Body of pancreas (tissue), 4 donors: ENCODE measurements at places on chromosomes 12 and 14.

- H3K4me1 ChIP-seq = no peaks in the 10 kb centered on the region
- no peak overlapping the region for H3K27ac ChIP-seq
- H3K36me3 ChIP-seq = no peaks in the 10 kb centered on the region
Measured at GRCh38 chr12:85422762-85423161, 142.7 kb downstream of the ALX1 start.

- no peaks in the 10 kb centered on the region for H3K27me3 ChIP-seq
- no peak overlapping the region for H3K27ac ChIP-seq
- H3K36me3 ChIP-seq = no peaks in the 10 kb centered on the region
- no peaks in the 10 kb centered on the region for H3K4me1 ChIP-seq
Measured at GRCh38 chr12:83245156-83245555, 558.5 kb downstream of the TMTC2 start.

DNA sequence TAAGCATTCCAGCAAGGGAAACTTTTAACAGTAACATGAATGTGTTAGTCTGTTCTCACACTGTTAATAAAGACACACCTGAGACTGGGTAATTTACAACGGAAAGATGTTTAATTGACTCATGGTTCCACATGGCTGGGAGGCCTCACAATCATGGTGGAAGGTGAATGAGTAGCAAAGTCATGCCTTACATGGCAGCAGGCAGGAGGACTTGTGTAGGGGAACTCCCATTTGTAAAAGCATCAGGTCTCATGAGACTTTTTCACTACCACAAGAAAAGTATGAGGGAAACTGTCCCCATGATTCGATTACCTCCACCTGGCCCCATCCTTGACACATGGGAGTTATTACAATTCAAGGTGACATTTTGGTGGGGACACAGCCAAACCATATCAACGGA lies 168.3 kb downstream of the PAH start:
- DNase-seq = no peak
- no peaks in the 10 kb centered on the region for H3K4me1 ChIP-seq
- H3K27me3 ChIP-seq = no peaks in the 10 kb centered on the region
- H3K27ac ChIP-seq = no peak overlapping the region
- no peak overlapping the region for H3K4me3 ChIP-seq
- H3K36me3 ChIP-seq = no peaks in the 10 kb centered on the region

- DNase-seq = no peak
- no peak overlapping the region for H3K4me3 ChIP-seq
- no peaks in the 10 kb centered on the region for H3K36me3 ChIP-seq
- H3K27ac ChIP-seq = no peak overlapping the region
- no peaks in the 10 kb centered on the region for H3K27me3 ChIP-seq
- no peaks in the 10 kb centered on the region for H3K4me1 ChIP-seq
Measured at GRCh38 chr12:123035841-123036240, 55.4 kb downstream of the ARL6IP4 start.

- DNase-seq = no peak
- H3K36me3 ChIP-seq = no peaks in the 10 kb centered on the region
- H3K27me3 ChIP-seq = peaks cover 29% of the 10 kb centered on the region
- H3K27ac ChIP-seq = no peak overlapping the region
- no peak overlapping the region for H3K4me3 ChIP-seq
Measured at GRCh38 chr14:102932484-102933248, 10.2 kb downstream of the AMN start.

DNA sequence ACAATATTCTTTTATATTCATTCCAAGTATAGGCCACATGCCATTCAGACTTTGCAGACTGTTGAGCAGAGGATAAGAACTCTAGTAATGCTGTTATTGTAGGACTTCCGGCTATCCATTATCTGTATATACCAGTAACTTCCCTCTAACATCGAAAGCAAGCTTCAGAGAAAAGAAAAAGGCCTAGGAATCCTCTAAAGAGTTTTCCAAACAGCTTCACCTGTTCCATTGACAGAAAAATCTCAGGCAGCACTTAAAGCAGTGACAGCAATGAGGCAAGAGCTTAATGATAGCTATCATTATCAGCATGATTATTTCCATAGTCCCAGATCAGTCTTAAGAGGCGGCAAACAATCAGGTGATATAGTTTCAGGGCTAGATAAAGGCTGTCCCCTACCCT lies 1.8 kb downstream of the CPNE8 start:
- no peak overlapping the region for H3K4me3 ChIP-seq
- peaks cover 13% of the 10 kb centered on the region for H3K4me1 ChIP-seq
- H3K27ac ChIP-seq = peak overlapping the region; percentile 94
- no peaks in the 10 kb centered on the region for H3K36me3 ChIP-seq

DNA sequence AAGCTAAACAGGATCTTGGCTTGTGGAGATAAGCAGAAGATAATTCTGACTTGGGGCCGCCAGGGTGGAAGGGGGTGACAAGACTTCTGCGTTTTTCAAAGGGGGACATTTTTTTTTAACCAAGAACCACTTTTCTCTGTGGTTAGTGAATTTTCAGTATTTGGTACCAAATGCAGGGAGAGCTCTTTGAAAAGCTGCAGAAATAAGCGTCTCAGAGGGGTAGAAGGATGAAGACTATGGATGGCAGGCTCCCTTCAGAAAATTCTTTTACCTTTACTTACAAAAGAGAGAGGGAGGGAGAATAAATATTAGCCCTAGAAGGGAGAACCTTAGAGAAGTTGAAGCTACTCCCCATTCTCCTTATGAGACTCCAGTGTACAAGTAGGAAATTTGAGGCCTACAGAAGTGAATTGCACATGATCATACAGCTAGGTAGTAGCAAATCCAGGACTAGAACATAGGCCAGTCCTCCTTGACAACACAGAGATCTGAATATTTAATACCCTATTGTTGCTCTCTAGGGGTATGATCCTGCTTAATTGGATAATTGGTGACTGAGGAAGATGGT lies 840 bp downstream of the MRPL52 start:
- H3K27me3 ChIP-seq = no peaks in the 10 kb centered on the region
- peaks cover 6% of the 10 kb centered on the region for H3K36me3 ChIP-seq
- no peak overlapping the region for H3K27ac ChIP-seq
- DNase-seq = no peak

GRCh38 chr14:105332350-105332874 lies 17.9 kb downstream of the PACS2 start:
- no peak overlapping the region for H3K4me3 ChIP-seq
- H3K4me1 ChIP-seq = peaks cover 55% of the 10 kb centered on the region
- no peaks in the 10 kb centered on the region for H3K27me3 ChIP-seq
- DNase-seq = no peak

DNA sequence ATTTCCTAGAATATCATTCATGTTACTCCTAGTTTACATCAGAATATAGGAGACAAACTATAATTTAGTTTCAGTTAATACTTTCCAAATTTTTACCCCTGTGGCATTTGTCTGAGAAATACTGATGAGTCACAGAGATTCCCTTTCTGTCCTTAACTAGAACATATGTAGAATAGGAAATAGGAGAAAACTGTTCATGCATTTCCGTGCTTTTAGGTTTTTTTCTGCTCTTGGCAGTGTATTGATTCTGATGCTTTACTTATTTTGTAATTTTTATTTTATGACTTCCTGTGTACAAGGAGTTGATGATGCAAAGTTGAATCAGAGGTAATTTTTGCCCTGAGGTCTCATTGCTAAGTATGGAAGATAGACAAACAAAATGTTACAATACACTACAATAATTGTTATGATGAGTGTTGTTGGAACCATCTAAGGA lies 23.0 kb downstream of the MNAT1 start:
- H3K27me3 ChIP-seq = no peaks in the 10 kb centered on the region
- peaks cover 14% of the 10 kb centered on the region for H3K4me1 ChIP-seq
- no peaks in the 10 kb centered on the region for H3K36me3 ChIP-seq
- no peak overlapping the region for H3K27ac ChIP-seq

GRCh38 chr14:23612802-23613201 lies 23.4 kb upstream of the DHRS2 start:
- H3K4me3 ChIP-seq = no peak overlapping the region
- peak overlapping the region; percentile 77 for H3K27ac ChIP-seq
- H3K27me3 ChIP-seq = no peaks in the 10 kb centered on the region
- no peak for DNase-seq
- H3K36me3 ChIP-seq = no peaks in the 10 kb centered on the region
- peaks cover 79% of the 10 kb centered on the region for H3K4me1 ChIP-seq

DNA sequence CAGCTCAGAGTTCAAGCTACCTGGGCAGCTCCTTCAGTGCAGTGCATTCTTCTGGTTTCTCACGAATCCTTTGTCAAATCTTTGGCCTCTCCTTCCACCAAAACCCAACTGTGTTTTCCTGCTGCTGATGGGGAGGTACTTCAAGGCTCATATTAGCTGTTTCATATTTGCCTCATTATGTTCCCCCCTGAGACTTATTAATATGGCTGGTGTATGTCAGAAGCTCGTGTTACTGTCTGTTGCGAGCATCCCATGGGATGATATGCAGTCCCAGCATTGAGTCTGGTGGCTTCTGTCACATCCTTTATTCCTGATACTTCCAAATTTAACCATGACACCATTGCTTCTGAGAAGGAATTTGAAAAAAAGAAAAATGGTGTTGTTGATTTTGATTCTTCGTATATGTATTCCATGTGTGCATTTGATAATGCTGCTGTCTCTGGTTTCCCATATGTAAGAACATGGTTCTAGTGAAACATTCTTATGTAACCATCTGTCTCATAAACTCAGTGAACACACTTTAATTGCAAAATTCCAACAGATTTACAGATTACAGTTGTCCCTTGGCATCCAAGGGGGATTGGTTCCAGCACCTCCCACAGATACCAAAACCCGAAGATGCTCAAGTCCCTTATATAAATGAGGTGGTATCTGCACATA lies 149.1 kb downstream of the KICS2 start:
- no peaks in the 10 kb centered on the region for H3K27me3 ChIP-seq
- no peak overlapping the region for H3K27ac ChIP-seq
- peaks cover 2% of the 10 kb centered on the region for H3K36me3 ChIP-seq
- H3K4me3 ChIP-seq = no peak overlapping the region
- H3K4me1 ChIP-seq = no peaks in the 10 kb centered on the region

DNA sequence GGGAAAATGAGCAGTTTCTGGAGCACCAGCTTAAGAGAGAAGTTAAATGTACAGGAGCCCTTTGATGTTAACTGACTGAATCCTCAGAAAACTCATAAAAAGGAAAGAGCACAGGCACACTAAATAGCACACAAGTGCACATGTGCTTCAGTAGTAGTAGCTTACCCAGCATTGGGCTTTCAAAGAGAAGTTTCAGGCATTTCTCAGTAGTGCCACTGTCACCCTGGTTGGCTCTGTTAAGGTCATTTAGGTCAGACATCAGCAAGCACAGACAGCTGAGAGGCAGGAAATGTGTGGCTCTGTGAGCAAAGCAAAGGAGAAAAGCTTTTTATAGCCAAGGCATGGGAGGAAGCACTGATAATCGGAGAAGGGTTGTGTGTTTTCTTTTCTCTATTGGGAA lies 96.3 kb upstream of the HIF1A start:
- no peak overlapping the region for H3K4me3 ChIP-seq
- H3K27ac ChIP-seq = no peak overlapping the region
- H3K36me3 ChIP-seq = no peaks in the 10 kb centered on the region
- no peaks in the 10 kb centered on the region for H3K27me3 ChIP-seq
- H3K4me1 ChIP-seq = peaks cover 16% of the 10 kb centered on the region
- DNase-seq = no peak

GRCh38 chr14:70359076-70359424 lies 433 bp downstream of the COX16 start:
- no peaks in the 10 kb centered on the region for H3K27me3 ChIP-seq
- H3K27ac ChIP-seq = peak overlapping the region; percentile 54
- peak; percentile 16 for DNase-seq

DNA sequence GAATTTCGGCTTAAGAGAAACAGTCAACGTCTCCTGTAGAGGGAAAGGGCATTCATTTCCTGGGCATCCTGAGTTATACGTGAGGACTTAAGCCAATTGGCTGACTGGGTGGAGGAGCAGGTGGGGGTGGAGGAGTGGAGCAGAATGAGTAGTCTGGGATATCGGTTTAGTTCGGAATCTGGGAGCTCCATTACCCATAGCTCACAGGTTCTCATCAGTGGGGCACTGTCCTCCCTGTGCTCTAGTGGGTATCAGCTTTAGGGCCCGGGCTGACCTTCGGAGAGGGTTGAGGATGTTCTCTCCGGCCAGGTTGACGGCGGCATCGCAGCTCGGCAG lies 704 bp downstream of the SDR39U1 start:
- no peak for DNase-seq
- H3K36me3 ChIP-seq = peaks cover 4% of the 10 kb centered on the region
- H3K27ac ChIP-seq = peak overlapping the region; percentile 97
- H3K4me3 ChIP-seq = peak overlapping the region; percentile 18

- H3K4me3 ChIP-seq = no peak overlapping the region
- H3K27ac ChIP-seq = no peak overlapping the region
- H3K4me1 ChIP-seq = no peaks in the 10 kb centered on the region
- no peaks in the 10 kb centered on the region for H3K36me3 ChIP-seq
- H3K27me3 ChIP-seq = no peaks in the 10 kb centered on the region
Measured at GRCh38 chr12:69000074-69000473, 67.1 kb upstream of the CPM start.

DNA sequence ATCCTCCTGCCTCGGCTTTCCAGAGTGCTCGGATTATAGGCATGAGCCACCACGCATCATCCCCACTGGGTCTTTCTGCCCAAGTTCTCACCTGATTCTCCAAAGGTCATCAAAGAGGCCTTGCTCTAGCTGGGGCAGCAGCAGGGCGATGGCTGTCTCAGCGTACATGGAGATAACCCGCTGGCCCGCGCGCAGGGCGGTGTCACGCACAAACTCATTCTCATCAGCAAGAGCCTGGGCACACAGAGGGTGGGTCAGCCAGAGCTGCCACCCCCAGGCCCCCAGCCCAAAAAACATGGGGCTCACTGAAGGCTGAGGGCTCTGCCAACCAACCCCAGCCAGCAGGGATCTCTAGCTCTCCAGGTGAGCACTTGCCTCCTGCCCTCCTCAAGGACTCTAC lies 27.7 kb upstream of the RAB35 start:
- H3K4me1 ChIP-seq = no peaks in the 10 kb centered on the region
- peaks cover 28% of the 10 kb centered on the region for H3K36me3 ChIP-seq
- H3K27me3 ChIP-seq = no peaks in the 10 kb centered on the region
- H3K4me3 ChIP-seq = no peak overlapping the region

GRCh38 chr12:45863332-45863731 lies 127.0 kb downstream of the SCAF11 start:
- DNase-seq = no peak
- no peak overlapping the region for H3K27ac ChIP-seq
- H3K4me3 ChIP-seq = no peak overlapping the region
- H3K4me1 ChIP-seq = no peaks in the 10 kb centered on the region

- no peak overlapping the region for H3K27ac ChIP-seq
- H3K27me3 ChIP-seq = no peaks in the 10 kb centered on the region
- peaks cover 20% of the 10 kb centered on the region for H3K4me1 ChIP-seq
- no peaks in the 10 kb centered on the region for H3K36me3 ChIP-seq
- DNase-seq = no peak
Measured at GRCh38 chr14:31204593-31205534, 2.7 kb downstream of the HECTD1 start.

DNA sequence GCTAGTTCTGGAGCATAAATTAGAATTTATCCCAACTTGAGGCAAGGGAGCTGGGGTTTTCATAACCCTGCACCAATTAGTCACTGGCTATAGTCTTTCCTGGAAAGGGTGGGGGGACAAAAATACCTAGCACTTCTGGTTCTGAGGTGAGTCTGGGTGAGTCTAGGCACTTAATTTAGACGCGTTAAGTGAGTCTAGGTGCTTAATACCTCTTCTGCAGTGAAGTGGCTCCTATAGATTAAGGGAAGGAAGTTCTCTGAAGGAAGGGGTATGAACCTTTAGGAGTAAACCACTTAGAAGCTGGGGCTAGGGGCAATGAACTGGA lies 251.7 kb downstream of the EFCAB11 start:
- no peak for DNase-seq
- no peak overlapping the region for H3K4me3 ChIP-seq
- H3K36me3 ChIP-seq = no peaks in the 10 kb centered on the region

- peaks cover 13% of the 10 kb centered on the region for H3K36me3 ChIP-seq
- DNase-seq = no peak
- no peaks in the 10 kb centered on the region for H3K4me1 ChIP-seq
- H3K4me3 ChIP-seq = no peak overlapping the region
Measured at GRCh38 chr12:26987634-26988424, 26.4 kb downstream of the TM7SF3 start.
